ENCODE measurements at places on chromosomes 7 and 10.

DNA sequence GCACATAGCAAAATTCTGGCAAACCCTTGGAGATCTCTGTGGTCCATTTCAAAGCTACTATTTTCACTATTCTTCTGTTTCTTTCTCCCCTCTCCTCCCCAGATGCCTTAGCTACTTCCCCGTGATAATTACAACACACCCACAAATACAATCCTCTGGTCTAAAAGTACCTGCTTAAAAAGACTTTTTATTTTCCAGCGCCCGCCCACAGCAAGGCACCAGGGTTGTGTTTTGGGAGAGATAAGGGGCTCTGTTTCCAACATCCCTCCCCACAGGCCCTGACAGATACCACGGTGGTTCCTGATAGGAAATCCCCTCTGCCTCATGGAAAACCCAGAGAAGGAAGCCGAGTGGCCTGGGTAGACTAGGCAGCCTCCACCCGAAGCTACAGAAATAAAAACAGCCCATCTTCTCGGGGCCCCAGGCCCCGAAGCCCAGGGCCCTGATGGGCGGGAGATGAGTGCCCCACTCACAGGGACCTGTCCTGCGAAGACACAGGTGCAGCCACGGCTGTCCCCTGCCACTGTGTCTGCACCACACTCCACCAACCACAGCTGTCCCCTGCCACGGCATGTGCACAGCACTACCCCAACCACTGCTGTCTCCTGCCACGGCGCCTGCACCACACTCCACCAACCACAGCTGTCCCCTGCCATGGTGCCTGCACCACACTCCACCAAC is 19.7 kb downstream of the CALML5 start:
- no peak for DNase-seq

DNA sequence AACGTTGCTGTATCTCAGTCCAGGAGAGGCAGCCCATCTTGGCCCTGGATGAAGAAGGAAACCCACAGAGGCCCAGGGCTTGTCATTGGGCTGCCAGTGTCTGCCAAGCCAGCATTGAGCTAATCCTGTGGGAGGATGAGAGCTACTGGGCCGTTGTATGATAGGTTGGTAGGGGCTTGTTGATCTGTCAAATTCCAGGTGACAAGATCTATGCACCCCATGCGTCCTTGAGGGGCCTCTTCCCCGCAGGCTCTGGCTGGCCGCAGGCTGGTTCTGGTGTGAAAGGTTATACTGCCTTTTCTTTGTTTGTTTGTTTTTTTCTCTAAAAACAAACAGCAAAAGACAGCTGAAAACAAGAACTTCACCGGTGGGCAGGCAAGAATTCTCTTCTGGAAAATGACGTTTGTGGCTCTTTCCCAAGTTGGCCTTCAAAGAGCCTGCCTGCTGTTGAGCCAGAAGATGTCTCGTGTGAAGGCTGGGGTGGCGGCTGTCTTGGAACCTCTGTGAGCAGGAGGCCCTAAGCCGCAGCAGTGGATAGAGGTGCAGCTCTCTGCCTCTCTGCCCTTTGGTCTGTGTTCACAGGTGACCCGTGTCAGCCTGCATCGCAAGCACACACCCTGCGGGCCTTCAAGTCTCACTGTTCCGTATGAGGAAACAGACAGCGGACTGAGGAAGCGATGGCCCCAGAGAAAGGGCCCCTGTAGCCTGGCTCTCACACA is 23.3 kb downstream of the CYP17A1 start:
- no peak for DNase-seq

DNA sequence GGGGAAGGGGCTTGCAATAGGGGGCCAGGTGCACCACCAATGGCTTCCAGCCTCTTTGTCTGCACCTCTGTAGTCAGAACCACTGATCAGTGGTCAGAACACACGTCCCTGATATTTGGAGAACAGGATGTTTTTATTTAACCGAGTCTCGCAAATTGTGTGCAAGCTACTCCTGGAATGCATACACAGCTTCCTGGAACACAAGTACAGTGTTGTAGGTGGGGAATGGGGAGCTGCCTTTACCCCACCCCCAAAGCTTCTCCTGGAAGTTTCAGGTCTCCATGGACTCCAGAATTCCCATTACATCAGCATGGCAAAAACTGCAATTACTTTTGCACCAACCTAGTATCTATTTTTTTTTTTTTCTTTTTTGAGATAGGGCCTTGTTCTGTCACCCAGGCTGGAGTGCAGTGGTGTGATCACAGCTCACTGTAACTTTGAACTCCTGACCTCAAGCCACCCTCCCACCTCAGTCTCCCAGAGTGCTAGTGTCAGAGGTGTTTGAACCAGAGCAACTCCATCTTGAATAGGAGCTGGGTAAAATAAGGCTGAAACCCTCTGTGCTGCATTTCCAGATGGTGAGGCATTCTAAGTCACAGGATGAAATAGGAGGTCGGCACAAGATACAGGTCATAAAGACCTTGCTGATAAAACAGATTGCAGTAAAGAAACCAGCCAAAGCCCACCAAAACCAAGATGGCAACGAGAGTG is 374.0 kb downstream of the CALN1 start:
- no peak for DNase-seq

- no peak for DNase-seq
Measured at GRCh38 chr7:38292442-38292841, 19.0 kb upstream of the TARP start.
